ENCODE measurements at places on chromosomes 7 and 10.

GRCh38 chr10:106799776-106800175 is 364.7 kb downstream of the SORCS1 start:
- no peak for DNase-seq

DNA sequence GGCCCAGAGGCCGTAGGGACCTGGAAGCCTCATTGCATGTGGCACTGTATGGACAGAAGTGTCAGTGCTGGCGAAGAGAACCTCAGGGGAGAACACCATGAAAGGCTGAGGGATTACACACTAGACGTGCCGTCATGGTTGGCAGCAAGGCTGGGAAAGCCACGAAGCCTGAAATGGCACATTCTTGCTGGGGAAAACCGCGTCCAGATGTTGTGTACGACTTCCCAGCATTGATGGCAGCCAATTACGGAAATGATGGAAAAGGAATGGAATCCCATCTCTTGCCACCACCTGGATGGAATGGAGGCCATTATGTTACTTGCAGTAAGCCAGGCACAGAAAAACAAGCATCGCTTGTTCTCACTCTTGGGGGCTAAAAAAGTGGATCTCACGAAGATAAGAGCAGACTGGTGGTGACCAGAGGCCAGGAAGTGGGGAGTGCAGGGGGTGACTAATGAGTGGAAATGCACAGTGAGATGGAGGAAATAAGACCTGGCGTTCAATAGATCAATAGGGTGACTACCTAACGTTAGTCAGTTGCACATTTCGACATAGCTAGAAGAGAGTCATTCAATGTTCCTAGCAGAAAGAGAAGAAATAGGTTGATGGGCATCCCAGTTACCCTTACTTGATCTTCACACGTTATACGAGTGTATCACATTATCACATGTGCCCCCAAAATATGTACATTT is 14.6 kb upstream of the PWWP2B start:
- DNase-seq: no peak

- DNase-seq: peak; percentile 76
These were observed 179.0 kb upstream of the KLF14 start for GRCh38 chr7:130912862-130913638.

DNA sequence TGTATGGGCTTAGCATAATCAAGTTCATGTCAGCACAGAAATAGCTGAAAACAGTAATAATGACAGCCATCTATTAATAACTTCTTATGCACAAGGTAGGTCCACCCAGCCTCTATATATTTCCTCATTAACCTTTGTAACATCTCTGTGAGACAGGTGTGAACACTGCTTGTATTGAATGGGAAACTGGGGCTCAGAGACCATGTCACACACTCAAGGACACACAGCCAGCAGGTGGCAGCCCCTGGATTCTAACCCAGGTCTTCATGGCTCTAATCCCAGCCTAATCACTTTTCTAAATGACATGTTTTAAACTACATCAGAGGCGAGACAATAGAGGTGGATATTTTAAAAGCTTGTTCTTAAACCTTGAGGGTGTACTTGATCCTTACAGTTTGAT is 591.4 kb downstream of the PARD3 start:
- DNase-seq: no peak

DNA sequence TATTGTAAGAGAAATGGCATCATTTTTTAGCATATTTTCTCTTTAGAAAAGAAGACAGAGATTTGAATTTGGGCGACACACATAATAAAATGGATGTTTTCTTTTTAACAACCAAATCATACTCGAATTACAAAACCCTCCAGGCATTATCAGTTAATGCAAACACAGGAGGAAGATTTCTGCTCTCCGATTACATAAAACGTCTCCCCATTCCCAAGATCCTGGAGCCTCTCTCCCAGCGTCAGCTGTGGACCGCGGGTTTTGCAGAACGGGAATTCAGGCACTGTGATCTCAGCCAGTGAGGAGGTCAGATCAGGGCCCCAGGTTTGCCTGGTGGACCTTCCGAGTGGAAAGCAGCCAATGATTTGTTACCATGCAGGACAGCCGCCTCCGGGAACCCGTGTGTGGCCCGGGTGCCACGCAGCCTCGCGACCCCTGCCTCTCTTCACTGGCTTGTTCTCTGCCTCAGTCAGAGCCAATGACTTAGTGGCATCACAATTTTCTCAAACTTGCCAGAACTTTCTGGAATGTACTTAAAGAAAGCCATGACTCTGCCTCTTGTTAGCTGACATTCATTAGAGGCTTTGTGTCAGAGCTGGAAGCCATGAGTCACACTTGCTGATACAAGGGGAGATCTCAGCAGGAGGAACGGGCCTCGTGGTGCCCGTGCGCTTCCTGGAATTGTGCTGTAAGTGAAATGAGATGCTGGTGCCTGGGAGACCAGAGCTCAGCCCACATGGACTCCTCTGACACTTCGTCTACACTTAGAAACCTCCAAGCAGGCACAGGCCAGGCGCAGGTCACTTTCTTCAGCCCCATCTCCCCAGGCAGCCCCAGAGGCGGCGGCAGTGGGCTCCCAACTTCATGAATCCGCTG is 246.1 kb downstream of the KLF6 start:
- peak; percentile 33 for DNase-seq

GRCh38 chr10:43197834-43198681 is 59.8 kb downstream of the CSGALNACT2 start:
- DNase-seq: no peak

- DNase-seq: no peak
These were observed 148.4 kb downstream of the TMEM26 start for GRCh38 chr10:61304746-61305145.

DNA sequence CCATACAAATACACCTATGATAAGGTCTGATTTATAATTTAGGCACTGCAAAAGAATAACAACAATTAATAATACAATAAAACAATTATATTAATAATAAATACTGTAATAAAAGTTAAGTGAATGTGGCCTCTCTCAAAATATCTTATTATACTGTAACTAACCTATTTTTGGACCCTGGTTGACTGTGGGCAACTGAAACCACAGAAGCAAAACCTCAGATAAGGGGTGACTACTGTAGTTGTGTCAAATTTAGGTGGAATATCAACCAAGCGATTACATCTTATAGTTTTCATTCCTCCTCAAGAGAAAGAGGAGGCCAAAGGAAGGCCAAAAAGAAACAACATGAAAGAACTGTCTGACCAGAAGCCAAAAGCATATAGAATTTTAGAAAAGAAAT is 103.9 kb downstream of the SKAP2 start:
- no peak for DNase-seq

DNA sequence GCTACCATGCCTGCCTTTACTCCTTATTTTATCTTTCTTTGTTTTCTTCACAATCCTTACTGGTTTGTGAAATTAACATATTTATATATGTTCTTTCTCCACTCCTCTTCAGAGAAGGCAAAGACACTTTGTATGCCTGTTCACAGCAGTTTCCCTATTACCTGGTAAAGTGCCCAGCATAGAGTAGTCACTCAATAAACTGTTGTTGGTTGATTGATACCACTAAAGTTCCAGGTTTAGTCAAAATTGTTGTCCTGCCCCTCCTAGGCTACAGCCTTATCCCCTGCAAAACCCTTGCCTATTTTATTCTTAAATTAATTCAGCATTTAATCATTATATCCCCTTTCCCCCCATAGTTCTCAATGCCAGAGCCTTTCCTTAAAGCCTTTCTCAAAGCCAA is 76.1 kb downstream of the POLL start:
- no peak for DNase-seq

DNA sequence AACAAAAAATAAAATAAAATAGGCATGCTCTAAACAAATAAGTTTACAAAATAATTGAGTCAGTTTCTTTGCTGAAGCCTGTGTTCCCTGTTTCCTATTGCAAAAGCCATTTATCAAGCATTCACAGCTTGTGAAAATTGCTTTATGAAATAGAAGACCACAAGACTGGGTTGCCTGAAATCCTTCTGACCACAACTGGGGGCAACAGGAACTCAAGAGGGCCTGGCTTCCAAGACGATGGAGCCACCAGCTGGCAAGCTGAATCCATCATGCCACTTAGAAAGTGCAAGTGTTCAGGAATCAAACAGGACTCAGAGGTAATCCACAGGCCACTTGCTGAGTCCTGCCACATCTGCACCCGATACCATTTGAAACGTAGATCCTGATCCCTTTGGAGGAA is 752 bp upstream of the ABCA13 start:
- no peak for DNase-seq

- DNase-seq: peak; percentile 41
These were observed 131.4 kb downstream of the PRPF18 start for GRCh38 chr10:13717936-13718772.

DNA sequence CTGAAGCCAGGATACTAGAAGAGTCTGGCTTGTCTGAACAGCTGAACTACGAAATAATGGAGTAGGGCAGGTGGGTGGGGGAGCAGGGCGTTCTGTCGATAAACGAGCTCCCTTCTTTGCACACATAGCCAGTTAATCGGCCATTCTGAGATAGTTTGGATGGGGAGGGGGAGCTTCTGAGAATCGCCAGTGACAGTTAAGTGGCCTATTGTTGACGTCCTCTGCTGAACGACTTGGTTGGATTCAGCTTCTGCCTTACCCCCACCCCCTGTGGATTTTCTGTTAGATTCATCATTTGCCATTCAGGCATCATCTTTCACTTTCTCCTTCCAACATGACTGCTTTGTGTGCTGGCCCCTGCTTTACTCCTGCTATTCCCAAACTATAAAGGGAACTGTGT is 520 bp downstream of the CPA5 start:
- no peak for DNase-seq

DNA sequence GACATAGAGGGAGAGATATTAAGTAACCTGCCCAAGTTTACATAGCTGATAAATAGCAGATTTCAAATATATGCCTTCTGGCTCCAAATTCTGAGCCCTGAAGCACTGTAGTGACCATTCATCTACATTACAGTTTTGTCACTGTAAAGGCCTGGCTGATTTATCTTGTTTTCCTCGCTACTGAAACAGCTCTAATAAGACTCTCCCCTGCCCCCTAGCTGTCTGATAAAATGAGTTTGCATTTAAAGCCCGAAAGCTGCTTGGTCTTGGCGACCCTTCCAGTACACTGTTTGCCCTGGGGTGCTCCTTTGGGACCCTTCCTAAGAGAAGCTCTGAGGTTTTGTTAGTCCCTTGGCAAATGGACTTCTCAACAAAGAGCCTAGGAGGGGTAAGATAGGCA is 59.7 kb upstream of the RAB11FIP2 start:
- DNase-seq: no peak

DNA sequence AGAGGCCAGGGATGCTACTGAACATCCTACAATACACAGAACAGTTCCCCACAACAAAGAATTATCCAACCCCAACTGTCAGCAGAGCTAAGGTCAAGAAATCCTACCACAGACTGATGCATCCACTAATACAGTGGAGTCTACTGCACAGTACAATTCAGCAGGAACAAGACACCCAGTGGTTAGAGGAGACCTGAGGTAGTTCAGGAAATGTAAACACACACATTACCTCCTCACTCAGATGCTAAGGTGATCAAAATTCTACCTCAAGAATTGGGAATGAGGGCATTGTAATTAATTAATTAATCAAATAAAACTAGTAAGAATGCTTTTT is 91.4 kb downstream of the ZFAND4 start:
- no peak for DNase-seq

- DNase-seq: no peak
These were observed 3.4 kb downstream of the CDK1 start for GRCh38 chr10:60781661-60782060.

- no peak for DNase-seq
These were observed 1222.6 kb upstream of the LRRN3 start for GRCh38 chr7:109868215-109868860.

DNA sequence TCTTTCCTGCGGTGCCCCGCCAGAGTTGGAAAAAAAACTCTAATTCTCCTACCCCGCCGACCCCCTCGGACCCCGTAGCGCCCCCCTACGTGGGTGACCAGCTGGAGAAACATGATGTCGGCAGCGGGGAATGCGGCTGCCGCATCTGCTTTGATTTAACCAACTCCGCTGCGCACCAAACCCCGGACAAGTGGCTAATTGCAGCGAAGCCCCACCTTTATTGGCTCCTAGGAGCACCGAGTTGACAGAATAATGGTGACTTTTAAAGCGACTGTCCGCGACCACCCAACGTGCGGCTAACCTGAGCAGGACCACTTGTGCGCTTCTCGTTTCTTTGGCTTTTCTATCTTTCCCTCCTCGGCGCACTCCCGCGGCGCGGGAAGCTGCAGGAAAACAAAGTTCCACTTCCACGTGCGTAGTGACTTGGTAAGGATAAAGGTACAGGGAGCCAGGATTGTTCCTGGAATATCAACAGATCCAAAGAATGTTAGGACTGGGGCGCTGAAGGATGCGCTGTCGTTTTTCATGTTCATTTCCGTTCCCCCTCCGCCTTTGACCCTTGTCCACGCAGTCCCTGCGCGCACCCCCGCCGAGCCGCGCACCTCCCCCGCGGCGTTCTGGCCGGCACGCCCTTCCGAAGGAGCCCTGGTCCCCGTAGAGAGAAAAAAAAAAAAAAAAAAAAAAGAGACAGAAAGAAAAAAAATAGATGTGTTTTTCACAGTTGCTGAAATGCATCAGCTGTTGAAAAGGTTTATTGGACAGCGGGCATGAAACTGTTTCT is 1.4 kb downstream of the WNT16 start:
- DNase-seq: no peak

DNA sequence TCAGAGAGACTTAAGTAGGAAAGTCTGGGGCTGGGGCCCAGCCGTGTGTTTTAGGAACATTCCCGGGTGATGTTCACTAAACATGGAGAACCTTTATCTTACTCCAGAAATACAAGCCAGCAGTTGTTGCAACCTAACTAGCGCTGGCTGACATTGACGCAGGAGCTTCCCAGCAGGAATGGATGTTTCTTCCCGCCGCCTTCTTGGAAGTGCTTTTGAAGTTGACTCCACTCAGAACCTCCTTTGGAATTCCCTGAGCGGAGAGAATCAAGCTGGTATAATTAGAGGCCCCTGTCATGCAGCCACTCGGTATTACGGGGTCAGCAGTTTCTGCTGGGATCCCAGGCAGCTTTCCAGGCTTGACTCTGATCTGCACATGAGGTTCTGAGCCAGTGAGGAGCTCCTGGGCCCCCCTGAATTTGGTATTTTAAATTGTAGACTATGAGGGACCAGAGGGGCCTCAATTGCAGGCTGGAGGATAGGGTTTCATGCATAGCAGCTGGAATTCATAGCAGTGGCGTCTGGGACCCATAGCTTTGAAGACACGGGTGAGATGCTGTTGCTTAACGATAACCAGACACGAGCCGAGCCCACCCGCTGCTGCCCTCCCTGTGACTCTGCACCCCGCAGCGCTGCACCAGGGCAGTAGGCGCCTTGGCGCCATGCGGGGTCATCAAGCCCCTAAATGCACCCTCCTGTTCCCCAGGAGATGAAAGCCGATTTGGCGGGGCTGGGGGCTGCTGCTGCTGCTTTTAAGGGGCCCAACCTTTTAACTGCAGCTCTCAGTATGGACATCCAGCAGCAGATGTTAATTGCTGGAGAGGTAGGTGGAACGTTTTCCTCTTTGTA is 61.8 kb downstream of the EEPD1 start:
- DNase-seq: no peak

DNA sequence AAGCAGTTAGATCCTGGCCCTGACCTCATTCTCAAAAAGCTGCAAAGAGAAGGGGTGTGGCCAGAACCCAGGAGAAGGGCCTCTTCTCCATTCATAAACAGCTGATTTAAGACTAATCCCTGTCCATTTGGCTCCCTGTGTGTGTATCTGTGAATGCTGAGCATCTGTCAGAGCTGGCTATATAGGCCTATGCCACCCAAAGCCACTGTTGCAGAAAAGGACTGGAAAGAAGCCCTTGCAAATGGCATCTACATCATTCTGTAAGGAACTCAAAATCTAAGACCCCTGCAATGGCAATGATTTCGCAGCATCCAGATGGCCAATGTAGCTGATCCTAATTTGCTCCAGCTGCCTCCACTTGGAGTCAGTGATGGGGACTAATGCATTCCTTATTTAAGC is 384.5 kb downstream of the KCNMA1 start:
- no peak for DNase-seq

GRCh38 chr10:103564776-103565520 is 71.4 kb downstream of the NEURL1 start:
- no peak for DNase-seq
